ENCODE measurements at places on chromosomes 13 and 19. TPM values are rescaled to one million over a fixed set of nuclear protein-coding genes. Genes with fewer than 3 reads are reported as not detected.

The TMEM221 gene
- total RNA-seq: 0.39 TPM

GRCh38 chr19:2675892-2676291 is 26.6 kb downstream of the GNG7 start:
- DNase-seq: no peak

DNA sequence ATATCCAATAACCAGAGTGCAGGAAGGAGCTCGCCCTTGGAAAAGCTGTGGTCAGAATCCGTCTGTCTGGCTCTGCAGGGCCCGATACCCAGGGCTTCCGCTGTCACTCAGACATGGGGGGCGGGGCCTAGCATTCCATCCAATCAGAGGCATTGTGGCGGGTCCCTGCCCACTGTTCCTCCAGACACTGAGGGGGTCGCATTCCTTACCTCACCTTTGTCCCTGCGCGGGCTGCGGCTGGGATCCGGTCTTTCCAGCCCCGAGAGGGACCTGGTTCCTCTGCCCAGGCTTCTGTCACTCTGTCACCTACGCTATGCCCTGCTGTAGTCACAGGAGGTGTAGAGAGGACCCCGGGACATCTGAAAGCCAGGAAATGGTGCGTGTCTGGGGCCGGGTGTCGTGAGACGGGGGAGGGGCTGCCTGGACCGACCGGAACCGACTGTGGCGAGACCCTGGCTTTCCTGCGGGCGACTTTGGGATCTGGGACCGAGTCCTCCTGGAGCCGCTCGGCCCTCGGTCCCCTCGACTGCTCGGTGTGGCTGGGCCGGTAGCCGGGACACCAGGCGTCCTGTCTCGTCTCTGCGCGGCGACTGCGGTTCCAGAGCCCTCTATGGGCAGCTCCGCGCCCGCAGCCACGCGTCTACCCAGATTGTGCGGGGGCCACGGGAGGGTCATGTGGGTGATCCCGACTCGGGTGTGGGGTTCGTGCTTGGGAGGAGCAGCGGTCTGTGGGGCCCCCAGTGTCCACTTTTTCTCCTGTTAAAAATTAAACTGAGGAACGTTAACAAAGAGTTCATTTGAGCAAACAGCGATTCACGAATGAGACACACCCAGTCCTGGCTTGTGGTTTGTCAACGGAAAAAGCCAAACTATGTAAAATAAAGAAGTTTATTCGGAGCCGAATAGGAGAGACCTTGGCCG is at the start of gene ZNF69:
Gene ZNF69, plus strand, starts transcription at position 172 of the 921 bp plus-strand sequence. Its CDS starts 142 bp downstream, at position 314.
- DNase-seq: peak; percentile 18

GRCh38 chr13:27797228-27797624 is 4.9 kb downstream of the GSX1 start:
- no peak for DNase-seq

The DHRS12 gene
- 10.7 TPM for total RNA-seq

DNA sequence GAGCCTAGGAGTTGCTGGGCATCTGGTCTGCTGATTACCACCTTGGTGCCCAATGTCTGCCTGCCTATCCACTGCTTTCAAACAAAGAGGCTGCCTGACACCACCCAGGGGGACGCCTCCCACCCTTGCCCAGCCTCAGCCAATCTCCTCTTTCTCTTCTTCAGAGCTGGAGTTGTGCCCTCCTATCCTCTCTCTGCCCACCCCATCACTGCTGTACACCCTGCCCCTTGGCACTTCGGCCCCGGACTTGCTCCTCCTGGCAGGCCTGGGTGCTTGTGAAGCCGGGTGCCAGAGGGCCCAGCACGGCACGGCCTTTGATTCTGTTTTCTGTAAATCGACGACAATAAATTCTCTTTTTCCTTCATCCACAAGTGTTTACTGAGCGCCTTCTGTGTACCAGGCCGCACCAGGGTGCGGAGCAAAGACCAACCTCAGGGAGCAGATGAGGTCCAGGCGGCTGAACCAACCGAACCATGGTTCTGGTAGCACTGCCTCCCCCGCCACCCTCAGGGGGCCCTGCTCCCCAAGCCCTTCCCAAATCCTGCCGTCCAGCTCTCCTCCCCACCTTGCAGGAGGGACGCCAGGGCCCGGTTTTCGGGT is 5.0 kb downstream of the RNF225 start:
- no peak for DNase-seq

DNA sequence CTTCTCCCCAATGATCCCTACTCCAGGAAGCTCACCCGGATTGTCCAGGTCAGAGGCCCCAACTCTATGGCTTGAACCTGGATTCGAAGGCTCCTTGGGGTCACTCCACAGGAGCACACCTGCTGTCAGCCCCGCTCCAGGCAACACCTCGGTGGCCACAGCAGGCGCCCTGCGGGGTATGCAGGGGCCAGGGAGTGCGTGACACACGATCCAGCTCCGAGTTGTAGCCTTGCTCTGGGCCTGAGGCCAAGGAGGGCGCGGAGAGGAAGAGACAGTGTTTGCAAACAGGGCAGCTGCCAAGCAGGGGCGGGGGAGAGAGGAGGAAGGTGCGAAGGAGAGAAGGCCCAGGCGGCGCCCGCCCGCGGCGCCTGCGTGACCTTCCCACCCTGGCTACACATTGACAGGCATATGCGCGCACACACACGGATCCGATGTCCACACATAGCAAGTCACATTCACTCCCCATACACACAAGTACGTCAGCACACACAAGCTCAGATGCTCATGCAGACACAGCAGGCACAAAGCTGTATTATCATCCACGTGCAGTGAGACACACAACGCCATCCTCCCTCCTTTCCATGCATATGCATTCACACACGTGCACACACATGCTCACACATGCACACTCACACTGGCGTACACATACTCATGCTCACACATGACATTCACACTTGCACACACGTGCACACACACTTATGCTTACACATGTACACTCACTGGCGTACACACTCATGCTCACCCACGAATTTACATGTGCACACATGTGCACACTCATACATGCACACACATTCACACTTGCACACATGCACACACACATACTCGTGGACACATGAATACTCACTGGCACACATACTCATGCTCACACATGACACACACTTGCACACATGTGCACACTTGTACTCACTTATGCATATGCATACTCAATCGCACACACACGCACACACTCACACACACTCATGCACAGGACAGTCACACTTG is 10.4 kb downstream of the SBK2 start:
- no peak for DNase-seq

The ZNF177 gene
- 4.6 TPM for total RNA-seq

The ZNF256 gene
- 10.1 TPM for total RNA-seq

The PRR19 gene
- 2.1 TPM for total RNA-seq

DNA sequence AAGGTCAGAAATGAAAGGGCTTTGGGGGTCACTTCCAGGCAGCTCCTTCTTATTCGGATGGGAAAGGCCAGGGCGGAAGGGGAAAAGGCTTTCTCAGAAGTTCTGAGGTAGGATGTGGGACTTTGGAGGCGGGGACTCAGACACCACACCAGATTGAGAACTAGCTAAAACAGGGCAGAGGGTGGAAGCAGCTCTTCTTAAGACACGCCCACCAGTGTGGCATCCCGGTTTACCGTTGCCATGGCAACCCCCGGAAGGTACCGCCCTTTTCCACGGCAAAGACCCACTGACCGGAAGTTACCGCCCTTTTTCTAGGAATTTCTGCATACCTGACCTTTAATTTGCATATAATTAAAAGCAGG is 3.8 kb upstream of the LILRA5 start:
- DNase-seq: no peak

- DNase-seq: no peak
Observed at GRCh38 chr19:17404621-17405249, 695 bp downstream of the BST2 start.

- no peak for DNase-seq
Observed at GRCh38 chr13:26948353-26948752, 187.8 kb upstream of the GPR12 start.

All from Panc1 (cell line).